GM12878 (cell line): ENCODE measurements at places on chromosomes 7 and 10. TPM values are rescaled to one million over a fixed set of nuclear protein-coding genes. Genes with fewer than 3 reads are reported as not detected.

GARIN1A gene
- total RNA-seq = 0.21 and 0.23 TPM in 2 replicates

CALHM1 gene
- 0.31 and 0.40 TPM in 2 replicates for total RNA-seq

GDF2 gene
- total RNA-seq = not detected in 2 replicates

TEX36 gene
- total RNA-seq = not detected in 2 replicates

GRCh38 chr10:44983895-44984278 lies 5.3 kb upstream of the DEPP1 start:
- peaks cover 4% of the 10 kb centered on the region for H3K36me3 ChIP-seq
- H3K4me3 ChIP-seq = no peak overlapping the region
- peaks cover 31% of the 10 kb centered on the region for H3K4me1 ChIP-seq
- H3K27ac ChIP-seq = no peak overlapping the region
- DNase-seq = no peak

DNA sequence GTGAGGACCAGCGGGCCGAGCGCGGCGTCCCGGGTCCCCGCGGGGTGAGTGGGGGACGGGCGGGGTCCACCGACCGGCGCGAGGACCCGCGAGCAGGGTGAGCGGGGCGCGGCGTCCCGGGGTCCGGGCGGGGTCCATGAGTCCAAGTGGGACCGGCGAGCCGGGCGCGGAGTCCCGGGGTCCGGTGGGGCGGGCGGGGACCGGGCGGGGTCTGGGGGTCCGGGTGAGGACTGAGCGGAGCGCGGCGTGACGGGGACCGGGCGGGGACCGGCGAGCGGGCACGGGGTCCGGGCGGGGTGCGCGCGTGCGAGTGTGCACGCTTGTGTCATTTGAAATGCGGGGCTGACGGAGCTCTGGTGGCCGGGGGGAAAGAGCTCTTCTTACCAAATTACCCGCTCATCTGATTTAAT lies 765 bp downstream of the CELF2 start:
- peak overlapping the region; percentile 67; the same call in 1 of the 2 replicates for H3K4me3 ChIP-seq
- no peaks in the 10 kb centered on the region for H3K4me1 ChIP-seq
- H3K36me3 ChIP-seq = no peaks in the 10 kb centered on the region

GRCh38 chr10:23412223-23412622 lies 26.7 kb upstream of the OTUD1 start:
- H3K27me3 ChIP-seq = no peaks in the 10 kb centered on the region
- no peak overlapping the region for H3K27ac ChIP-seq

DNA sequence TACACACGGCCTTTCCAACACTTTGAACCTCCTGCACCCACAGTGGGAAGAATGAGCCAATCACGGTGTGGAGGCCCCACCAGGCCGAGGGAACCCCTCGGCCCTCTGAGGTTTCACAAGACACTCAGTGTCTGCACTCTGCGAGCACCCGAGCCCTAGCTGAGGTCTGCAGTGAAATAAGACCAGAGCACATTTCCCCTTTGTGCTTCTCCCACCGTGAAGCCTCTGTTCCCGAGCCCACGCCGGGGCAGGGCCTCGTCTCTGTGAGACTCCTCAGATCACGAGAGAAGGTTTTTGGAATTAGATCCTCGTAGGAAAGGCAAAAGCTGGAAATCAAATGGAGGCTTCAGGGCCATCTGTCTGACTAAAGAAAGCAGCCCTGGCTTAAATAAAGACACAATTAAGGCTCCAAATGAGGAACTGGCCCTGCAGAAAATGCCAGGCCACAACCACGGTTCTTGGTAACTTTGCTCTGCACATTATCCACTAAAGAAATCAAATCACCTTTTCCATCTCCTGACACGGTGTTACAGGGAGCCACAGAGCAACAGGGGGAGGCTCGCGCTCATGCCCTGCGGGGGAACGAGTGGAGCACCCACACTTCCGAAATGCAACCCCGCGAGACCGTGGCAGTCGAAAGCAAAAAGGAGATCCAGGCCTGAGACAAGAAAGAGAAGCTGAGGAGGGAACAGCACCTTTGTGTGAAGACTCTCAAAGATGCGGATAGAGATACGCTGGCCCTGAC lies 43.7 kb downstream of the FAM53B start:
- H3K4me3 ChIP-seq = no peak overlapping the region
- no peaks in the 10 kb centered on the region for H3K27me3 ChIP-seq
- no peak for DNase-seq
- H3K27ac ChIP-seq = peak overlapping the region; percentile 60
